Transverse colon (tissue), 4 donors: ENCODE measurements at places on chromosomes 16 and 17. TPM values are rescaled to one million over a fixed set of nuclear protein-coding genes. Genes with fewer than 3 reads are reported as not detected.

KRT13 gene
- total RNA-seq = not detected

TAT gene
- 0.79 TPM for total RNA-seq

C17orf50 gene
- total RNA-seq = not detected

MYCBPAP gene
- total RNA-seq = not detected

TSPAN10 gene
- 0.48 TPM for total RNA-seq

SGCA gene
- total RNA-seq = 65.3 TPM

KRTAP4-1 gene
- not detected for total RNA-seq

GAST gene
- not detected for total RNA-seq

RAB40C gene
- total RNA-seq = 64.6 TPM
